NCI-H524 (cell line): ENCODE measurements at places on chromosomes 4 and X.

DNA sequence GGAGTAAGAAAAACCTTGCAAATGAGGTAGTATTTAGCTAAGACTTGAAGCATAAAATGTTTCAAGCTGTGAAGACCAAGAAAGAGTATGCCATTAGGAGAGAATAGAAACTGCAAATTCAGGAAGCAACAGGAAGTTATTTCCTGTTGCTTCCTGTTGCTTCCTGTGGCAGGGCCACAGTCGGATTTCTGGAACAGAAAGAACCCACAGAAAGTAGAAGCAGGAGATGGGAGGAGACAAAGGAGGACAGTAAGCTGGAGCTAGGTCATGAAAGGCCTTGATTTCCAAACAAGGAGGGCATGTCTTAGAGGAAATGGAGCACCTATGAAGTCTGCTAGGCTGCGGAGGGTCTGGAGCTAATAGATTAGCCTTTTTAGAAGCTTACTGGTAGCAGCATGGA, 17.2 kb downstream of the ASB11 start:
- no peak for DNase-seq

GRCh38 chrX:14504960-14505538, 24.3 kb upstream of the GLRA2 start:
- no peak for DNase-seq

- DNase-seq = no peak
These were observed 375 bp downstream of the FGFR3 start for GRCh38 chr4:1793496-1793840.

DNA sequence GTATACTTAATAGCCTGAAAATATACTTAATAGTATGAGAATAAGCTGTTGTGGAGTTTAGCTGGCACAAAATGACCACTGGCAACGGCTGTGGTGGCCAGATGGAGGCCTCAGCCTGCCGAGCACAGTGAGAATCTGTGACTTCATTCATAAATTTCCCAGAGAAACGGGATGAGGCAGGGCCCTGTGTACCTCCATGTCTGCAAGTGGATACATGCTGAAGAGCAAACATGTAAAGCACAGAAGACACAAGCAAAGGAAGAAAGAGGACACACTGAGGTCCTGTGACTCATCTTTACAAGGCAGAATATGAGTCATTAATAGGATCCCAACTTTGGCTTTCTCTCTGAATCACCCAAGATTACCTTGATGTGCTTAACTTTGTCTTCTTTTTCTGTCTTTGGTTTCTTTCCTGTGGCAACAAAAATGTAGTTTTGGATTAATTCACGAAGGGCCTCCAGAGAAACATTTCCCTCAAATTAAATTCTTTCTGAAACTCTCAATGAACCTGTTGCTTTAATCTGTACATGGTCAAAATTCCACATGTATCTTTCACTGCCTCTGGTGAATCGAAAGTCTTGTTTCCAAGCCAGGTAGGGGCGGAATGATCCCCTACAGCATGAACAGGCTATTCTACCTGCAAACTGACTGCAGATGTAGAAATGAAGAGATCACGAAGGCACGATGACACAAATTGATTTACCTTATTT, 56.4 kb downstream of the IRF2 start:
- DNase-seq = no peak

DNA sequence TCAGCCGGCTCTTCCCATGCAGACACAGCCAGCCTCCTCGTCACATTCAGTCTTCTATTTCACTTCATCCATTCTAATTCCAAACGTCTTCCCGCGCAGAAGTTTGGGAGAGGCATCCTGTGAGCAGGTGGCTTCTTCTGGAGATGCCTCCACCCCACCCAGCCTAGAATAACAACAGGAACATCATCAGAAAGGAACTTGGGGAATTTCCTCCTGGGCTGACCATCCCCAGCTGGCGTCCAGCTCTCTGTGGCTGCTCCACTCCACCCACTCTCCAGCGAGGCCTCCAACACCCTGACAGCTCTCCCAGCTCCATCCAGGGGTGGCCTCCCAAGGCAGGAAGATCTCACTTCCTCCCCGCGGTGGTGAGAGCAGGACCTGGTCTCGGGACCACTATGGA, 5.5 kb upstream of the C4orf50 start:
- DNase-seq = no peak

GRCh38 chrX:8036914-8037313, 109.7 kb upstream of the PNPLA4 start:
- peak; percentile 6 for DNase-seq

DNA sequence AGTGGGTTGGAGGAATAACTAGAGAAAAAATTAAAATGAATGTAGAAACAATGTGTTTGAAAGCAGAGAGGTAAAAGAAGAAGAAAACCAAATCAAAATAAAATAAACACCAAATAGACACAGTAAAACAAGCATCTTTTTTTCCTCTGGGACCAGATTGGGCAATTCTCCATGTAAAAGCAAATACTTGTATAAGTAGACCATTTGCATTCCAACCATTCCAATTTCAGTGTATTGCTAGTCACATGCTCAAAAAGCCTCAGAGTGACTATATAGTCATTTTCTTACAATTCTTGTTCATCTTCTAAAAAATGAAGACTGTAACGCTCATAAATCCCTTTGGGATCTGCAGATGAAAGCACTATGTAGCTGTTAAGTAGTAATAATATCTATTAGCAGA, 969.5 kb downstream of the PCDH18 start:
- DNase-seq = no peak

GRCh38 chr4:127518046-127518445, 114.7 kb upstream of the INTU start:
- DNase-seq = no peak

GRCh38 chrX:40420899-40421729, 159.7 kb upstream of the ATP6AP2 start:
- DNase-seq = no peak

- DNase-seq = no peak
These were observed 313.2 kb upstream of the DKK2 start for GRCh38 chr4:107349266-107349665.

GRCh38 chr4:119260528-119260927, 48.0 kb downstream of the USP53 start:
- DNase-seq = no peak

DNA sequence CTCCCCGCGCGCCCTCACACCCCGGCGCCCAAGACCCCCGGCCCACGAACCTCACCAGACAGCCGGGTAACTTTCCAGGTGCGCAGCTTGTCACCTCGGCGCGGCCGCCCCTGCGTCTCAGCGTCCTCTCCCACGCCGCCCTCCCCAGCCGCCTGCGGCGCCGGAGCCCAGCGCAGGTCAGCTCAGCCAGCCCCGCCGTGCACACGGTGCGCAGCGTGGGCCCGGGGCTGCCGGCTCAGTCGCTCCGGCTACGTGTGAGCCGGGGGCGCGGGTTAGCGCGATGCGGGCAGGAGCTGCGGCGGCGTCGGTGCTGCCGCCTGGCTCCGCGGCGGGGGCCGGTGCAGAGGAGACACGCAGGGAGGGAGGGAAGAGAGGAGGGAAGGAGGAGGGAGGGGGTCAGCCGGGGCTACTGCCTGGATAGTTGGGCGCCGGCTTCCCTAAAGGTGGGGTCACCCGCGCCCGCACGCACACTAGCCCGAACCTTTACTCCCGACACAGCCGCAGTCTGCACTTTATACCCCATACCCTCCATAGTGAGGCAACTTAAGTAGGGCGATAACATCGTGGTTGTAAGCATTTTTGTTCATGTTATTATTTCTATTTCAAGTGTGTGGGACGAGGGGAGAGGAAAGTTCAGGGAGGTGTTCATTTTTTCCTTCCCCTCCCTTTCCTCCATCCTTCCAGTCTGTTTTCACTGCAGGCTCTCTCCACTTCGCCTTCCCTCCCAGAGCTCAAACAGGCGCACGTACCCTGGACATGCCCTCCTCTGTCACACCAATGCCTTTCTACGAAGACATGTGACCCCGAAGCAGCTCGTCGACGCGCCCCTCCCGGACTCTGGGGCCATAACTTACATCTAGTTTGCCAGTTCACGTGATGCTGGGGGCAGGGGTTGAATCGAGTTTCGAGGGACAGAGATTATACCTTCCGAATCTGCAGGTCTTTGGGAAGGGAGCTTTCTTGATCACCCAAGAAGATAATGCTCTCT, at the start of gene PRKG2:
Gene PRKG2, minus strand, starts transcription at position 342 of the 988 bp plus-strand sequence. CDS start 10,175 bp downstream, outside the sequence.
- DNase-seq = peak; percentile 52

DNA sequence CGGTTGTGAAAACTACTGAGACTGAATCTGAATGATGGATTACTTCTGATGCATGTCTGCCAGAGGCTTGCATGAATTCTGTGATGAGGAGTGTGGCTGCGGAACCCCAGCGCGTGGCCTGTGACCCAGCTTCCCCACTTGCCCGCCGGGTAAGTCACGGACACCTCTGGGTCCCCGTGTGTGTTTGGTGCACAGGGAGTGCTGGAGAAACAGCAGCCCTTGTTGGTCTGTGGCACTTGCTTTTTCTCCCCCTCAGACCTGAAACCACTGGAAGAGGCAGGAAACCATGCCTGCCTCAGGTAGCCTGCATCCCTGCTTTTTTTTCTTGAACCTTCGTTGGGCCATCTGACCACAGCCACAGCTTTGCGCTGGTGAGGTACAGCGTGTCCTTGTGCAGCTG, 51.9 kb upstream of the TADA2B start:
- DNase-seq = no peak

DNA sequence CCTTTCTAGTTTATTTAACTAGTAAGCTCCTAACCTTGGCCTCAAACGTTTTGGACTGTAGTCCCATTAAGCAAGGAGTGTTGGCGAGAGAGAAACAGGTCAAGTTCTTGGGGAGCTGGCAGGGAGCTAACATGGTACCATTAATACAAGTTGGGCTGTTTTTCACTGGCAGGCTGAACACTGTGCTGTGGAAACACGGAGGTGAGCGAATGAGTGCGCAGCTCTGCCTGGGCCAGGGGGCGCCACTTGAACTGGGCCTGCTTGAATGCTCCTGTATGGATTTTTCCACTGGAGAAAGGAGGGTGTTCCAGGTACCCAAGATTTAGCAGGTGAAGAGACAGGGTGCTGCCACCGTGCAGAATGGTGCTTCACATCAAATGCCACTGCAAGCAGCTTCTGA, 7.4 kb upstream of the SMS start:
- no peak for DNase-seq

GRCh38 chr4:71110499-71110898, 117.0 kb downstream of the DCK start:
- no peak for DNase-seq

DNA sequence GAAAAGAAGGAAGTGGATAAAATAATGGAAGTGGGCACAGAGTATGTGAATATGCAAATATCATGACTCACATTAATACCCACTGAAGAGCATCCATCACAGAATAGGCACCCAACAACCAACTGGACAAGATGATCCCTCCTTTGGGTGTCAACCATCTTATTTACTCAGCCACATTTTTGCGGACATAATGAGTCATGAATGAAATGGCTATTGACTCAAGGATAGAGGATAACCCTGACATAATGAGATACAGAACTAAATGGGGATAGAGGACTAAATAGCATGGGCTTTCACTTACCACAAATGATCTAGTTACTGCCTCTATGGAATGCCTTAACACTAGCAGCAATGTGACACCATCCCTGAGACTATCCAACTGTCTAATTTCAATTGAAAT, 224.7 kb downstream of the ANTXR2 start:
- DNase-seq = no peak

DNA sequence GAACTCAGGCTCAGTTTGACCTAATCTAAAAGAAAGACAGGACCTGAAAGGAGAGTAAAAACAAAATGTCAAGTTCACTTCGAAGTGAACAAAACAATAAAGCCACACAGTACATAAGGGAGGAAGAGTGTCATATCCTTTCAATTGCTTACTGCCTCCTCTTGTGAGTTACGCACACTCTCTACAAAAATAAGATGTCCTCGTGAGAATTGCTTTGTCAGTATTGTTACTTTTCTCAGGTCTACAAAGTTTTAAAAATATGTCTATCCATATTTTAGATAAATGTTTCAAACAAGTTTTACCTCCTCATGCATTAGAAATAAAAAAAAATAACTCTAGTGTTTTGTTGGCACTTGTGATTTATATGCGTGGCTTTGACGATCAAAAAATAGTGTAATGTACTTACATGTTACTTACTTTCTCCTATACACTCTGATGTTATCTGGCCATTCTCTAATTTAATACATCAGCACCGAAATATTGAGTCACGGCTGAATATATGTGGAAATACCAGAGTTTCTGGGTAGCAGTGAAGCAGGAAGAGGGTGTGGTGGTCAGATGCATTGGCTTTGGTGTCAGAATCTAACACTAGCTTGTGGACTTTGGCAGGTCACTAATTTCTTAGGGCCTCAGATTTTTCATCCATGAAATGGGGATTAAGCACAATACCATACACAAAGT, 8.1 kb upstream of the MRPL1 start:
- no peak for DNase-seq
